ENCODE measurements at places on chromosomes 5 and 9.

GRCh38 chr5:39420482-39421145 is 4.2 kb downstream of the DAB2 start:
- no peak for DNase-seq

DNA sequence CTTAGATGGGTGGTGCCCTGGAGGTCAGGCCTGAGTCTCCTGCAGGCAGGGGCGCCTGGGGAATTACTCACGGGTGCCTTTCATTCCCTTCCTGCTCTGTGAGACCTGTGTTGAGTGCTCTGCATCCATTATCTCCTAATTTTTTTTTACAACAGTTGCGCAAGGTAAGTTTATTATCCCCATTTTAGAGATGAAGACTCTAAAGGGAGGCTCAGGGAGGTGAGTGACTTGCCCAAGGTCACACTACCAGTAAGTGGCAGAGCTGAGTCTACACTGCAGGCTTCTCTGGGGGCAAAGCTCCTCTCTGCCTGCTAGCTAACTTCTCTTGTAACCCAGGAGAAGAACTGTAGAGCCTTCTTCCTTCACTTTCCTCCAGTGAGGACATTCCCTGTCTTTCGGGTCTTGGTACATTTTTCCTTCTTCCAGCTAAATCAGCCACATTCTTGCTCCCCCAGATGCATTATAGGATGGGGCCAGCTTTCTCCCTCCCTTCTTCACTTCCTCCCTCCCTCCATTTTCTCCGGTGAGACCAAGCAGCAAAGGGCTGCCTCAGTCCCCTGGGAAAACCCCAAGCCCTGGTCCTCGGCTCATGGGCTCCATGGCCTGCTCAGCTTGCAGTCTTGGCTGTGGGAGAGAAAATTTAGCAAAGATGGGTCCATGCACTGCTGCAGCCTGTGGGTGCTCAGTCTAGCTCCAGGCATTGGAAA is 1.8 kb downstream of the PRR7 start:
- no peak for DNase-seq

GRCh38 chr9:89425921-89426383 is 72.0 kb downstream of the SEMA4D start:
- DNase-seq: no peak

DNA sequence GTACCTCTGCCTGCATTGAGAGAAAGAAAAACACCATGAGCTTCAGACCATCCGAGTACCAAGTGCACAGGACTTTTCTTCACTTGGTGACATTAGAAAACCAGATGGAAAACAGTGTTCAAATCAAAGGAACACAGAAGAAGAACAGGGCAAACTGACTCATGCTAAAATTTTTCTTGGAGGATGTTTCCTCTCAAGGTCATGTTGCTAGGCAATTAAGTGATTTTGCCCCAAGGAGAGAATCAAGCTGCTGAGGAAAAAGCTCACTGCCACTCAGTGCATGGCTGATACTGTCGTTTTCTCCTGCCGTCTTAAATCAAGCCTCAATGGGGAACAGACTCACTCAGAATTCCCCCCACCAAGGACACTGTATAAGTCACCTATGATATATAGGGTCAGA is 57.9 kb upstream of the SIMC1 start:
- no peak for DNase-seq
